Smooth muscle cell of the coronary artery (primary cell): ENCODE measurements at places on chromosomes 7 and 10. TPM values are rescaled to one million over a fixed set of nuclear protein-coding genes. Genes with fewer than 3 reads are reported as not detected.

The OR6V1 gene
- not detected in 2 replicates for total RNA-seq

The LRRD1 gene
- under 0.01 TPM in 1 of 2 replicates, not detected in the other for total RNA-seq

The BMPER gene
- 56.5 and 70.4 TPM in 2 replicates for total RNA-seq

The SKIDA1 gene
- 0.53 and 0.82 TPM in 2 replicates for total RNA-seq

The GIMAP8 gene
- under 0.01 and 0.12 TPM in 2 replicates for total RNA-seq

The ATOH7 gene
- not detected in 2 replicates for total RNA-seq

The SRRT gene
- total RNA-seq, result 33.9 and 40.3 TPM in 2 replicates

The ELN gene
- 5.9 and 385 TPM in 2 replicates for total RNA-seq

The NPY4R gene
- 0.12 and 0.15 TPM in 2 replicates for total RNA-seq

The C10orf67 gene
- not detected in 2 replicates for total RNA-seq

The PRRT4 gene
- not detected in 2 replicates for total RNA-seq

The TMEM229A gene
- total RNA-seq, result 0.23 and 0.38 TPM in 2 replicates

The MYH16 gene
- 0.08 TPM in 1 of 2 replicates, not detected in the other for total RNA-seq

The SFTPA2 gene
- total RNA-seq, result not detected in 2 replicates

The PHF14 gene
- total RNA-seq, result 27.4 and 41.4 TPM in 2 replicates

The SLC29A3 gene
- total RNA-seq, result 0.75 and 2.7 TPM in 2 replicates

The H2BK1 gene
- not detected in 2 replicates for total RNA-seq

The ANXA8L1 gene
- total RNA-seq, result 0.23 TPM in 1 of 2 replicates, not detected in the other
